ENCODE measurements at places on chromosomes 5 and 9. TPM values are rescaled to one million over a fixed set of nuclear protein-coding genes. Genes with fewer than 3 reads are reported as not detected.

Gene SOX30
- not detected for total RNA-seq

DNA sequence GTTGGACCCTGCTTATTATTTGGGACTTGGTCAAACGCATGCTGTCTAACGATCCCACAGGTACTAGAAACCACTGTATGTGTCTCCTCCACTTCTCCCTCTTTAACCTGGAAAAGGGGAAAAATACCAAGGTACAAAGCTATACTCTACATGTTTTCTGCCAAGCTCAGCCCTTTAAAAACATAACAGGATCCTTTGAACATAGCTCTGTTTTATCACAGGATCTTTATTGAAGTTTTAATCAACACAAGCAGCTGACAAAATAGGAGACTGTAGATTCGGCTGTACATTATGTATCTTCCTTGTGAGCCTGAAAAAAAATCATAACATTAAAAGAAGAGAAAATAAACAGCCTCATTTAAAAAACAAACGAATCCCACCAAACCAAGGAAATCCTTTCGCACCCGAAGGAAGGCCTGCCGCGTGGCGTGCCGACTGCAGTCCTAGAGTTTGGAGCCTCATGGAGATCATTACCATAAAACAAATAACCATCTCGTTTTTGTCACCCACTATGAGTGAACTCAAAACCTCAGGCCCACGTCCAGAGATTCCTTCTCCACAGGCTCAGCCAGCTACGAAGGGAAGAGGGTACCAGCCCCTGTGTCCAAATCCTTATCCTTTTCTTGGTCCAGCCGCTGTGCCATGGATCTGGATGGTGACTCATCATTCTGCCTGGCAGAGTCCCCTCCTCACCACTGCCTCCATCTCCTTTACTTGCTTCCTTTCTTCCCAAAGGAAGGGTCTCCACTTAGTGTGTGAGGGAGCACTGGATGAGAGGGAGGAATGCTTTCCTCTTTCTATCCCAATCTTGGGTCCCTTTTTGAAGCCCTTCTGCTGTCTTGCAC, 651.1 kb downstream of the CCDC171 start:
- no peak overlapping the region for H3K4me3 ChIP-seq
- no peaks in the 10 kb centered on the region for H3K36me3 ChIP-seq
- H3K27ac ChIP-seq, result no peak overlapping the region
- no peak for DNase-seq

Gene TNFSF15
- total RNA-seq, result 24.5 TPM

DNA sequence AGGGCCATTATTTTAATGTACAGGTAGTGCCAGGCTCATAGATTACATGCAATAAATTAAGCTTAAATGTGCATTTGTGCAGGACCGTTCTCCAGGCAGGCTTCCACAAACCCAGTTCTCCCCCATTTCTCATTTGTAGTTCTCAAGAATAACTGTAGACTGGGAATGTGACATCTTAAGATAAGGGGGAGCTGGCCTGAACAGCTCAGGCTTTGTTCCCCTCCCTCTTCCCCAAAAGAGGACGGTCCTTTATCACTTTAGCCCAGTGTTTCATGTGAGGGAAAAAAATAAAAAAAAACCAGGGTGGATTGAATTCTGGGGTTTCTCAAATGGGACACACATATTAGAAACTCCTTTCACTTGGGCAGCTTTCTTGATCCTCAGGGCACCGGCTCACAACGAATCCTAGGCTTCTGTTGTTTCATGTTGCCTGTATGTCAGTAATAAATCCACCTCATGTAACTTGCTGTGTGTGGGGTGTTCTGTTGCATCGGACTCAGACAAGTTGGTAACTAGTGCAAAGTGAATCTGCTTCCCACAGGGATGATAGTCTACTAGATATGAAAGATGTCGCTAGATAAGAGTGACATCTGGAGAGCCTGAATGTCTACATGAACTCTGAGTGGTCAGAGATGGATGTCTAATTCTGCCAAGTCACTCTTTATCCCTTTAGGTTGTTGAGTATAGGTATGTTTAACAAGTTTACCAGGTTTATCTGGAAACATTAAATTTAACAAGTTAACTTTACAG, 2030.6 kb upstream of the NUDT12 start:
- DNase-seq, result no peak
- H3K4me1 ChIP-seq, result no peaks in the 10 kb centered on the region
- H3K4me3 ChIP-seq, result no peak overlapping the region
- no peaks in the 10 kb centered on the region for H3K36me3 ChIP-seq
- no peak overlapping the region for H3K27ac ChIP-seq

- no peak overlapping the region for H3K4me3 ChIP-seq
- H3K27me3 ChIP-seq, result no peaks in the 10 kb centered on the region
- no peak overlapping the region for H3K27ac ChIP-seq
Observed at GRCh38 chr5:147981074-147981473, 74.7 kb upstream of the C5orf46 start.

Gene ENG
- 182 TPM for total RNA-seq

Gene RFK
- total RNA-seq, result 17.4 TPM

DNA sequence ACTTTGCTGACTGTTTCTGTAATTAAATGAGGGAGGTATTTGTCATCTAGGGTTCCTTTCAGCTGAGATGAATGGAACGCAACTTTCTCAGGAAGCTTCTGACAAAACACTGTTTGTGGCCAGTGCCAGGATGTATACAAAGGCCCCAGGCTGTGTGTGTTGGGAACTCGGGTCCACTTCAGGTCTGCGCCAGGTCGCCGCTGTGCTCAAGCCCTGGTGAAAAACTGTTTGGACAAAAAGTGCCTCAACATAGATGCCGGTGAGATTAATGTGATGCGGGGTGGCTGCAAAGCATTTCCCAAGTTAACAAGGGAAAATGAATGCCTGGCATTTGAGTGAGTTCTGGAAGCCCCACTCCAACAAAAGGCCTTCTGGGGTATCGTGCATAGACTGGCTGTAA, 156.4 kb downstream of the GABBR2 start:
- no peaks in the 10 kb centered on the region for H3K36me3 ChIP-seq
- peaks cover 3% of the 10 kb centered on the region for H3K4me1 ChIP-seq
- no peak overlapping the region for H3K4me3 ChIP-seq
- H3K27ac ChIP-seq, result no peak overlapping the region
- H3K27me3 ChIP-seq, result no peaks in the 10 kb centered on the region

Gene NPR3
- 13.7 TPM for total RNA-seq

Gene CREB3
- 25.1 TPM for total RNA-seq

Gene P4HA2
- total RNA-seq, result 62.3 TPM

Gene SNAPC4
- 12.3 TPM for total RNA-seq

DNA sequence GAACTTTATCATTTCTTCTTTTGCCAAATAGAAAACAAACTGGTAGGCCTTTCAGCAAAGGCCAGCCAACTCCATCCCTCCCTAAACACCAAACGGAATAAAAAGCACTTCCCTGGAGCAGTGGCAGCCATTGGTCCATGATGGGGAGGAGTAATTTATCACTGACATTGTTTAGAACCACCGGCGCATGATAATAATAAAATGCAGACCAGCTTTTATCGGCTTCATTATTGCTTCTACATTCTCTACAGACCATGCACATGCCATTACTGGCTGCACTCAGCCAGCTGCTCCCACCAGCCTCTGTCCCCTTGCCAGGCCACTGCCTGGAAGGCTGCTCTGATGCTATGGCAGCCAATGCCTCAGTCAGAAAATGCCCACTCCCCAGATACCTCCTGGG, 45.9 kb downstream of the ABCA1 start:
- H3K27ac ChIP-seq, result no peak overlapping the region
- no peak overlapping the region for H3K4me3 ChIP-seq
- peaks cover 35% of the 10 kb centered on the region for H3K36me3 ChIP-seq

DNA sequence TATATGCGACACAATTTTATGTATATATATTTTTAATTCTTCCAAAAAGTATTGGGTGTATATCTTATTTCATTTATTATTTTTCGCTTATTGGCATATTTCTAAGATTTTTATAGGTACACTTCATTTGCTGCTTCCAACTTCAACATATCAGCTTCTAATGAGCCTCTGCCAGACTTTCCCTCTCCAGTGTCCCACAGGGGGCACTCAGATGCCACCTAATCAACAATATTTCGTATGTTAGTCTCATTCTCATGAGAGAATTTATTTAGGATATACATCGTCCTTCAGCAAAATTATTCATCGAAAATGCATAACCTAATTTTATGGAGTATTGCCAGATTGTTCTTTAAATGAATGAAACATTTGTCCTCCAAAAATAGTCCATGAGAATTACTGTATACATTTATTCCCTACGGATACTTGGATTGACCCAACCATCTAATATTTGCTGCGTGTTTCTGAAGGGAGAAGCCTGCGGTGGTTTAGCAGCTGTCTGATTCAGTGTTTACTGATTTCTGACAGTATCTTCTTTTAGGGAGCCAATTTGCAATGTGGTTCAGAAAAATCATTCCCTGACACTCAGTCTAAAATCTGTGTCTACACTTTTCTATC, 100.6 kb upstream of the SELENOP start:
- no peak overlapping the region for H3K27ac ChIP-seq
- peak; percentile 72 for DNase-seq
- H3K4me3 ChIP-seq, result no peak overlapping the region
- H3K4me1 ChIP-seq, result peaks cover 8% of the 10 kb centered on the region
- H3K27me3 ChIP-seq, result peaks cover 8% of the 10 kb centered on the region

DNA sequence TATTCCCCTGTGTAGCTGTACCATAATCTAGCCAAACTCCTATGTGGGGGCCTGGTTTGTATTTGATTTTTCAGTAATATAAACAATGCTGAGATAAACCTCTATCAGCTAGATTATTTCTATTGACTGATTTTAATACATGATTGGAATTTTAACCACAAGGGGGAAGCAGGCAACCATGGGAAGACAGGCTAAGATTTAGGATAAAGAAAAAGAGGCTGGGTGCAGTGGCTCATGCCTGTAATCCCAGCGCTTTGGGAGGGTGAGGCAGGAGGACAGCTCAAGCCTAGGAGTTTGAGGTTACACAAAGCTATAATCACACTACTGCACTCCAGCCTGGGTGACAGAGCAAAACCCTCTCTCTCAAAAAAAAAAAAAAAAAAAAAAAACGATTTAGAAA, 18.1 kb upstream of the GPX3 start:
- no peaks in the 10 kb centered on the region for H3K36me3 ChIP-seq
- peak; percentile 80 for DNase-seq
- no peak overlapping the region for H3K4me3 ChIP-seq
- H3K27me3 ChIP-seq, result no peaks in the 10 kb centered on the region

GRCh38 chr9:33017283-33018041, 7.6 kb upstream of the DNAJA1 start:
- no peak overlapping the region for H3K27ac ChIP-seq
- peaks cover 4% of the 10 kb centered on the region for H3K36me3 ChIP-seq
- no peak overlapping the region for H3K4me3 ChIP-seq

Gene MORN5
- 17.9 TPM for total RNA-seq

GRCh38 chr5:156379206-156379605, 52.2 kb downstream of the SGCD start:
- no peak for DNase-seq
- H3K27ac ChIP-seq, result no peak overlapping the region
- H3K36me3 ChIP-seq, result no peaks in the 10 kb centered on the region
- peaks cover 13% of the 10 kb centered on the region for H3K4me1 ChIP-seq
- no peaks in the 10 kb centered on the region for H3K27me3 ChIP-seq

GRCh38 chr5:68821056-68821455, 272.8 kb upstream of the SLC30A5 start:
- no peak for DNase-seq
- H3K27me3 ChIP-seq, result no peaks in the 10 kb centered on the region
- H3K4me1 ChIP-seq, result no peaks in the 10 kb centered on the region

- H3K4me1 ChIP-seq, result peaks cover 3% of the 10 kb centered on the region
- no peaks in the 10 kb centered on the region for H3K36me3 ChIP-seq
- no peak overlapping the region for H3K27ac ChIP-seq
Observed at GRCh38 chr9:132166599-132166998, 4.7 kb downstream of the NTNG2 start.

Gene OTULINL
- total RNA-seq, result 59.9 TPM

GRCh38 chr9:113219969-113220368, 1.1 kb downstream of the FKBP15 start:
- no peaks in the 10 kb centered on the region for H3K4me1 ChIP-seq
- no peak for DNase-seq
- no peak overlapping the region for H3K4me3 ChIP-seq
- H3K36me3 ChIP-seq, result no peaks in the 10 kb centered on the region
- no peak overlapping the region for H3K27ac ChIP-seq

Gene NMUR2
- not detected for total RNA-seq

GRCh38 chr9:129863059-129863690, 27.9 kb downstream of the USP20 start:
- no peak overlapping the region for H3K27ac ChIP-seq
- no peaks in the 10 kb centered on the region for H3K27me3 ChIP-seq
- no peak for DNase-seq
- peak overlapping the region; percentile 8 for H3K4me3 ChIP-seq

DNA sequence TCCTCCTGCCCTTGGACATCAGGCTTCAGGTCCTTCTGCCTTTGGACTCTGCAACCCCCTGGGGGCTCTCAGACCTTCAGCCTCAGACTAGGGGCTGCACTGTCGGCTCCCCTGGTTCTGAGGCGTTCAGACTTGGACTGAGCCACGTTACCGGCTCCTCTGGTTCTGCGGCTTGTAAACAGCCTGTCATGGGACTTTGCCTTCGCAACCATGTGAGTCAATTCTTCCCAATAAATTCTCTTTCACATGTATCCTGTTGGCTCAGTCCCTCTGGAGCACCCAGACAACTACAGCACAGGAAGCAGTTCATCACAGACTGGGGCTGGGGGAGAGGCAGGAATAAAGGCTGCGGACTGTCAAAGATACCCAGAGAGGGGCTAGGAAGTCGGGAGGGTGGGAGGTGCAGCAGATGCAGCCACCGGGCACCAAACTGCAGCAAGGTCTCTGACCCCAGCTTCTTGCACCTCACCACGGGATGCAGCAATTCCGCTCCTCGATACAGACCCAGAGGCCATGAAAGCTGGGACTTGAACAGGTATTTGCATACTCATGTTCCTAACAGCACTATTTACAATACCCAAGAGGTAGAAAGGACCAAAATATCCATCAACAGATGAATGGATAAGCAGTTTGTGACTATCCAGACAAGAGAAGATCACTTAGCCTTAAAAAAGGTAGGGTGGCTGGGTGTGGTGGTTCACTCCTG, 100.8 kb downstream of the COL23A1 start:
- no peak overlapping the region for H3K4me3 ChIP-seq
- no peak overlapping the region for H3K27ac ChIP-seq
- H3K36me3 ChIP-seq, result no peaks in the 10 kb centered on the region
- H3K27me3 ChIP-seq, result no peaks in the 10 kb centered on the region

Gene CNOT8
- total RNA-seq, result 87.0 TPM

Gene SH3RF2
- total RNA-seq, result 1.3 TPM

Gene SVEP1
- total RNA-seq, result 32.6 TPM
